NCI-H2107 (cell line): ENCODE measurements at places on chromosomes 1 and 21.

DNA sequence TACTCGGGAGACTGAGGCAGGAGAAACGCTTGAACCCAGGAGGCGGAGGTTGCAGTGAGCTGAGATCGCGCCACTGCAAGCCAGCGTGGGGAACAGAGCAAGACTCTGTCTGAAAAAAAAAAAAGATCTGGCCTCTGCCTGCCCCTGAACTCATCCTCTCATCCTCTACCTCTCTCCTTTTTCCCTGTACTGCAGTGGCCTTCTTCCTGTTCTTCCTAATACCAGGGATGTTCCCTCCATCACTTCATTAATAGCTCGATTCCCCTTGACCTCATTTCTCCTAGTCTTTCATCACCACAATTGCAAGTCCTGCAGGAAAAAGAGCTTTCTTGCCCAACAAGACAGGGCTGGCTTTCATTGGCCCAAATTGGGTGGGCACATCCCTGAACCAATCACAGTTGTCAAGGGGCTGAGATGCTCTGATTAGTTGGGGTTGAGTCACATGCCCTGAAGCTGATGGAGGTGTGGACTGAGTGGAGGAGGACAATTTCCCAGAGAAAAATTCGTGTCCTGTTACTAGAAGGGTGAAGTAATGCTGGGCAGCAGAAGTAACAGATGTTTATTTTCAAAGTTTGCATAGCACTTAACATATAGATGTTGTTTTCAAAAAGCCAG lies 86.8 kb upstream of the PUM1 start:
- no peak for DNase-seq

- DNase-seq = no peak
Measured at GRCh38 chr1:10759413-10760200, 36.8 kb downstream of the CASZ1 start.

DNA sequence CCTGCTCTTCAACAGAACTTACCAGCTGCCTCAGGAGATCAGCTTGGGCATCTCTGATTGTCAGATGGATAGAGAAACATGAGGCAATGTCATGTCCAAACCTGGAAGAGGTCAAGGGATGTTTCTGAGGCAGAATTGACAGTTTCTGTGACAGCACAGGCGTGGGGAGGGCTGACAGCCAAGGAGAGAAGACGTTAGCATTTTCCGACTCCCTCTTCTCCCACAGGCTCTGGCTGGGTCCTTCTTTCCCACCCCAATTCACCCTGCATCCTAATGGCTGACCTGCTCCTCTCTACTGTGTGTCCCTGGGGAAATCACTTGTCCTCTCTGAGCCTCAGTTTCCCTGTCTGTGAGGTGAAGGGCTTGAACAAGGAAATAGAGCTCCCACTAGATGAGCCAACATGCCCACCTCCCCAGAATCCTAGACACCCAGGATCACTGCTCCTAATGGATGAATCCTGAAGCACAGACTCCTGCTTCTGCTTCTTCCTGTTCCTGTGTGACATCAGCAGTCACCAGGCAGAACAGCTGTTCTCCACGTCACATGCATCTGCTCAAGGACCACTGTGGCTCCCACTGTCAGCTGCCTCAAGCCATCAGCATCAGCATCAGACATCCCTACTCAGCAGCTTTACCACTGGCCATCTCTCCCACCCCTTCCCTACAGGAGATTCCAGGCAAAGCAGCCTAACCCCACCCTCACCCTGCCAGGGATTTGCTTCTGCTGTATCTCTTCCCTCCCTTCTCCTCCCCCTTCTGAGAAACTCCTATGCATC lies 408.0 kb downstream of the MATN1 start:
- no peak for DNase-seq

DNA sequence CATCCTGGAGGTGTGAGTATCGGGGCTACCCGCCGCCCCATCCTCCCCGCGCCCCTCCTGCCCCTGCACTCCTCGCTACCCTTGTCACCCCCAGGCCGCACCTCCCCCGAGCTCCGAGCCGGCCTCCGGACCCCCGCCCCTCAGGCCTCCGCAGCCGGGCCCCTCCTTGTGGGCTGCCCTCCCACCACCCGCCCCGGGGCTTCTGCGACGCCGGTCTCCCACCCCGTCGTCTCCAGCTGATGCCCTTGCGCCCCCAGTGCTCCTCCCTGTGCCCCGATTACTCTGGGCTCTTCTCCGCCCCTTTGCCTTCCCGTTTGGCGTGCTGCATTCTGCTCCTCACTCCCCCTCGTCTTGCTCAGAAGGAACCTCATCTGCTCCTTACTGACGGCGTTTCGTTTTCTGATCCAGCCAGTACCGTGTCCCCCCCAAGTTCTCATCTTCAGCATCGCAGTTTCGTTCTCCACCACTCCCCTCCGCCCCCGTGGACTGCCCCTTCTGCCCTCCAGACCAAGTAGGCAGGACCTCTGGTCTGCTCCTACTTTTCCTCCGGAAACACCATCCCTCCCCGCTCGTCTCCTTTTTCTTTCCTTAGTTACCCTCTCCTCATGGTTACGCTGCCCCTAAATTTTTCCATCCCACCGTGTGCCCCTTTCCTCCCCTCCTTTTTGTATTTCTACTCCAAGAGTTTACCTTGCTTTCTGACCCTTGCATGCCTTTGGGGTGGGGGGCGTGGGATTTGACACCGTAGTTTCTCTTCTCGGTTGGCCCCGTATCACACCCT lies 841 bp downstream of the SNX27 start:
- no peak for DNase-seq

- DNase-seq = no peak
Measured at GRCh38 chr1:45678489-45678888, 7.8 kb downstream of the GPBP1L1 start.

- no peak for DNase-seq
Measured at GRCh38 chr1:34690269-34690668, 64.6 kb upstream of the GJB5 start.

DNA sequence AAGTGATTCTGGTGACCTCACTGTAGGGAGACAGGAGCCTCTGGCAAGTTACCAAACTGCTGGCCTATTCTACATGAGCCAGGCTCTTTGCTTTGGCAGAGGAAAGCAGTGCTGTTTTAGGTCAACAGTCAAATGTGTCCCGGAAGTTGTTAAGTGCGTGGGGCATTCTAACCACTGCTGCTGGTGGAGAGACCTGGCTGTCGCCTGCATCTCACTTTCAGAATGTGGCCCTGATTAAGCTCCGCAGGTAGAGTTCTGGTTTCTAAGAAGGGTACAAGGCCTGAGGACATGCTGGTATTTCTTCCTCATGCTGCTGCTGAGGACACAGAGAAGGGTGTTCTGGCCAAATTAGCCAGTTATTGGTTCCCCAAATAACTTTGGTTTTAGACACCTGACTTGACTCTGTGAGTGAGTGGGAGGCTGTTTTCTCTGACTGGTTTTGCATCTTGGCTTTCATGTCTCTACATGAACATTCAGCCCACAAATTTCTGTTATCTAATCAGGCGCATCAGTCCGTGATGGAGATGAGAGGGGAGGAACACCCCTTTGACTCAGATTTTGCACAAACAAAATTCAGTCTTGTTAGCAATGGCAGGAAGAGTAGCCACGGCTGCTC lies 120.8 kb downstream of the LMO4 start:
- DNase-seq = peak; percentile 7

- peak; percentile 64 for DNase-seq
Measured at GRCh38 chr1:93619507-93620171, 62.0 kb downstream of the BCAR3 start.

GRCh38 chr1:58664881-58665280 lies 35.0 kb downstream of the MYSM1 start:
- DNase-seq = no peak

GRCh38 chr1:160085686-160086455 lies 4.5 kb downstream of the KCNJ9 start:
- peak; percentile 43 for DNase-seq

DNA sequence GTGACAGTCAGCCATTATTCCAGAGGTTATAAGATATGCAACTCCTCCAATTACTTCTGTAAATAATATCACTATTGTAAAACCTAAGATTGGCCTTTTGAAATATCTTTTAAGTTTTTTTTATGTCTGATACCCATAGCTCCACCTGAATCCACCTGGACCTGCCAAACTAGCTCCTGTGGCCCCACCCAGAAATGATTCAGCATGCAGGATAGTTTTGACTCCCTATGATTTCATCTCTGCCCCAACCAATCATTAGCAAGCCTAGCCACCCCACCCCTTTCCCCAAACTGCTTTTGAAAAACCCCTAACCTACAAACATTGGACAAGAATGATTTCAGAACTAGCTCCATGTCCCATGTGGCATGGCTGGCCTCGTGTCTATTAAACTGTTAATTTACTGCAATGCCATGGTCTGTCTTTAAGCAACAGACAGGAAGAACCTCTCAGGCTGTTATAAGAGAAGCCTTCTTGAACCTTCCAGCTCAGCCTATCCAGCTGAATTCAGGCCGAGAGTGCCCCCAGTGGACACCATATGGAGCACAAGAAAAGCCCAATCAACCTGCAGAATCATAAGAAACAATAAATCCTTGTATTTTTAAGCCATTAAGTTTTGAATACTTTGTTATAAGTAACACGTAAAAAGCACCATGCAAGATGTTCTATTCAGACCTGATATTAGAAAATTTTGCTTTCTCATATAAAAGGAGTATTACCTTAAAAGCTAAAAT lies 263.0 kb upstream of the ZRANB2 start:
- no peak for DNase-seq

DNA sequence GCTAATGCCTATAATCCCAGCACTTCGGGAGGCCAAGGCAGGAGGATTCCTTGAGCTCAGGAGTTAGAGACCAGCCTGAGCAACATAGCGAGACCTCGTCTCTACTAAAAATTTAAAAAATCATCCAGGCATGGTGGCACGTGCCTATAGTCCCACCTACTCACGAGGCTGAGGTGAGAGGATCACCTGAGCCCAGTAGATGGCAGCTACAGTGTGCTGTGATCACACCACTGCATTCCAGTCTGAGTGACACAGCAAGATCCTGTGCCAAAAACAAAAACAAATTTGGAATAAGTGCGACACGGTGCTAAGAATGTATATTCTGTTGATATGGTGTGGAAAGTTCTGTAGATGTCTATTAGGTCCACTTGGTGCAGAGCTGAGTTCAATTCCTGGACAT lies 15.1 kb downstream of the USP33 start:
- no peak for DNase-seq

DNA sequence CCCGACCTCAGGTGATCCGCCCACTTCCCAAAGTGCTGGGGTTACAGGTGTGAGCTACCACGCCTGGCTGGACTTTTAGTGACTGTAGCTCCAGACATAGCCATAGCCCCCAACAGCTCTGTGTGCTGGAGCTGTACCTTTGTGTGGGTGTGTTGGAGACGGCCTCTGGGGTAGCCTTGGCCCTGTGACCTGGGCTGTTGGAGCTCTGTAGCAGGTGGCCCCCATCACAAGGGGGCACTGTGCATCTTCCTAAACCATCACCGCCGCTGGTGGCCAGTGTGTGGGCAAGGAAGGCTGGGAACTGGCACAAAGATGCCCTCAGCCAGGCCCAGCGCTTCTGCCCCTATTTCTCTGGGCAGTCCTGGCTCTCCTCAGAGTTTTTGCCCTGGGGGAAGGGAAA lies 38.4 kb upstream of the FOXO6 start:
- no peak for DNase-seq

- DNase-seq = no peak
Measured at GRCh38 chr1:6731905-6732304, 30.3 kb upstream of the DNAJC11 start.

DNA sequence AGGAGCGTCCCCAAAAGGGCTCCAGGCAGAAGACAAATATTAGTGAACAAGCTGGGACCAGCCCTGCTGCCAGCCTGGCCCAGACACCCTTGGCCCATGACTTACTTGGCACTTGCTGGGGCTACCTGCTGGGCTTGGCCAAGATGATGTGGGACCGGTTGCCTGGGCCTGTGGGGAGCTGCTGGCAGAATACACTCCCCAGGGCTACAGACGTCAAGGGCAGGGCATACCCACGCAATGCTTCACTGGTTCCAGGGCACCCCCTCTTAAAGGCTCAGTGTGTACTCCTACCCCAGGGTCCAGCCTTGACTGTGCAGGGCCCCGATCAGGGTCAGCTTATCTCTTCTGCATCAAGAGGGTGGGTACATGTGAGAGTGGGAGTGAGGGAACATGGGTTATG lies 106.5 kb upstream of the SLC2A1 start:
- no peak for DNase-seq

- no peak for DNase-seq
Measured at GRCh38 chr1:31793086-31793485, 22.7 kb downstream of the SPOCD1 start.

DNA sequence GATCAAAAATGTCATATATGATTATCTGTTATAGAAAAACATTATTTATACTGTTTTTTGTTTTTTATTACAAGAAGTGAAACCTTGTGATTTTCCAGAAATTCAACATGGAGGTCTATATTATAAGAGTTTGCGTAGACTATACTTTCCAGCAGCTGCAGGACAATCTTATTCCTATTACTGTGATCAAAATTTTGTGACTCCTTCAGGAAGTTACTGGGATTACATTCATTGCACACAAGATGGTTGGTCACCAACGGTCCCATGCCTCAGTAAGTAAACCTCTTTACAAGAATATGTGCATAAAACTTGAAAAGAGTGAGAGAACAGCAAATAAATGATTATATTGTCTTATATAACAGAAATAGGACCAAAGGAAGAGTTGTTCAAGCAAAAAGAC lies 14.5 kb downstream of the CFHR4 start:
- DNase-seq = no peak

GRCh38 chr1:53392460-53392859 lies 64.6 kb upstream of the LRP8 start:
- no peak for DNase-seq

- no peak for DNase-seq
Measured at GRCh38 chr21:14213164-14213563, 2.4 kb upstream of the LIPI start.

DNA sequence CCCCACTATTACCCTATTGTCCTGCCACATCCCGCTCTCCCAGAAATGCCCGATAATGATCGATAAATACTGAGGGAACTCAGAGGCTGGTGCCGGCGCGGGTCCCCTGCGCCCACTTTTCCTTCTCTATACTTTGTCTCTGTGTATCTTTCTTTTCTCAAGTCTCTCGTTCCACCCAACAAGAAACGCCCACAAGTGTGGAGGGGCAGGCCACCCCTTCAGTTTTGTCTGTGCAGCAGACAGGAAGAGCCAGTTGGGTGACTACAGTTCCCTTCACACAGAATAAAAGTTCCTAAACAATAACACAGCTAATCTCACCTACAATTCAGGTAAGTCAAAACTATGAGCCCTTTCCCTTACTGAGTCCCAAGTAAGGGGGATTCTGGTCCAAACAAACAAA lies 423.7 kb downstream of the SMYD3 start:
- no peak for DNase-seq

DNA sequence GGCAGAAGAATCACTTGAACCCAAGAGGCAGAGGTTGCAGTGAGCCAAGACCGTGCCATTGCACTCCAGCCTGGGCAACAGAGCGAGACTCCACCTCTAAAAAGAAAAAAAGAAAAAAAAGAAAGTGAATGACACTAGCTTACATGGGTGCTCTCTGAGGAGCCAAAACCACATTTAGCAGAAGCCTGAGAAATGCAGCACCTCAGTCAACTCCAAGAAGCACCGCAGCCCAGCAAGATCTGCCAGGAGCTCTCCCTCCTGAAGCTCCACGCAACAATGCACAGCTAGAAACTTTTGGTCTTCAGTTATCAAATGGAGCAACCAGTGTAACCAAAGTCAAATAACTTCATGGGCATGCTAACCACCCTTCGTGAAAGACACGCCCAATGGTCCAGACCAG lies 229.1 kb downstream of the SETD4 start:
- no peak for DNase-seq

GRCh38 chr1:77639557-77640069 lies 42.8 kb downstream of the ZZZ3 start:
- no peak for DNase-seq

GRCh38 chr1:19070197-19070651 lies 113.7 kb upstream of the IFFO2 start:
- no peak for DNase-seq
